Fibroblast of skin of abdomen (primary cell): ENCODE measurements at places on chromosomes 12 and 14.

DNA sequence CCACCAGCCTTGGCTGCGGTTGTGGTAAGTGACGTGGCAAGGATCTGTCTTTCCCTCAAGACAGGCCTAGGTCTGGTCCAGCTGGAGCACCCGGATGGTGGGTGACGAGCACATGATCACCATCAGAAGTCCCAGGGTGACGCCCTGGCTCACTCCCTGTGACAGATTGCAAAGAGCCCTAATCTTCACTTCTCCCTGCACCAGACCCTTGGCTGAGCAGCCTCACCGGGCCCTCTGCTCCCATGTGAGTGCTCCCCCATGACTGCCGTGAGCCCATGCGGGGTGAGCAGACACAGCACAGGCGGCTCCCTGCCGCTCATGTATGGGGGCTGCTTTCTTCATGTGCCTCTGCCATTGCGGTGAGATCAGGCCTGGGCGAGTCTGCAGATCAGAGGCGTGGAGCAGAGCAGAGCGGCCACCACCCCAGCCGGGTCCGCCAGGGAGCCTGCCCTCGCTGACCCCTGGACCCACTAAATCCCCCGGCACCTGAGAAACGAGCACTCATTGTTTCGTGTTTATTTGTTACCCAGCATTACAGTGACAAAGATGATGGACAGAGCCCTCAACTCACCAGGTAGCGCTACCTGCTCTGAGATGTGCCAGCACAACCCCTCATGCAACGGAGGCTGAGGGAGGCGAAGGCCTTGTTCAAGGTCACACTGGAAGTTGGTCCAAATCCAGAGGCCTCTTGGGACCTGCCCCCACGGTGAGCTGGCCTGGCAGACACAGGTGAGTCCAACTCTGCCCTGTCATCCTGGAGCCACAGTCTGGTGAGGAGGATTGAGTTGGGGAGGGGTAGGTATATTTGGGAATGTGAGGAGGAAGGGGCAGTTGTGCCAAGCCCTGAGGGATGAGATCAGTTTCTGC, 9.3 kb upstream of the DIO3 start:
- no peak for DNase-seq

DNA sequence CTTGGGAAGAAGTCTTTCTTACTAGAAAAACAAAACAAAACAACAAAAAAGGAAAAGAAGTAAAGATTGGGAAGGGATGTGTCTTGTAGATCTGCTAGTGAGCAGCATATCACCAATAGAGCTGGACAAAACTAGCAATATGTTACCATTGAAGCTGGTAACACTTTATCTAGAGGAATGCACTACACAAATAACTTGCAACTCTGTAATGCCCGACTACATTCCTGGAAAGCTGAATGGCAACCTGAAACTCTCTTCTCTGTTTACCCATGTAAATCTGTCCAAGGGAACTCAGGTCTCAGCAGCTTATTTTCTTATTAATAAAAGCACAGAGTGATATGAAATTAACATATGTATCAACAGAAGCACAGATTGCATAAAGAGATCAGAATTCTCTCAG, 624.4 kb downstream of the KCNH5 start:
- no peak for DNase-seq

DNA sequence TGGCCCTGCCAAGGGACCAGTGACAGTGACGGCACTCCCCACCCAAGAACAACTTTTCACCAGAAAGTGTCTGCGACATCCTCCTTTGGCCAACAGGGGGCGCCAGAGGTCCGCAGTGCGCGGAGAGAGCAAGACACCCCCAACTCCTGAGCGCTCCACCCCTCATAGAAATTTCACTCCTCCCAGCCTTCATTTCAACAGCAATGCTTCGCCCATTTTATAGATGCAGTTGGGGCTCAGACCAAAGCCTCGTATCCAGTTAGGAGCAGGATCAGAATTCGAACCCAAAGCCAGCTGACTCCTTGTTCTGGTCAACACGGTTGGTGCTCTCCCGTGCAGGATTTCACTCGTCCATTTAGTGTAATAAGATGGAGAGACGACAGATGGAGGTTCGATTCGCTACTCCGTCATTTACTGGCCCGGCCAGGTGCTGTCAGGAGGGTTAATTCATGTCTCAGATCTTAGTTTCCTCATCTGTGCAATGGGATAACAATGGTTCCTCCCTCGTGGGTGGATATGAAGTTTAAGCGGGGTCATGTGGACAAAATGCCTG, 2.4 kb upstream of the POP5 start:
- DNase-seq: peak; percentile 67

DNA sequence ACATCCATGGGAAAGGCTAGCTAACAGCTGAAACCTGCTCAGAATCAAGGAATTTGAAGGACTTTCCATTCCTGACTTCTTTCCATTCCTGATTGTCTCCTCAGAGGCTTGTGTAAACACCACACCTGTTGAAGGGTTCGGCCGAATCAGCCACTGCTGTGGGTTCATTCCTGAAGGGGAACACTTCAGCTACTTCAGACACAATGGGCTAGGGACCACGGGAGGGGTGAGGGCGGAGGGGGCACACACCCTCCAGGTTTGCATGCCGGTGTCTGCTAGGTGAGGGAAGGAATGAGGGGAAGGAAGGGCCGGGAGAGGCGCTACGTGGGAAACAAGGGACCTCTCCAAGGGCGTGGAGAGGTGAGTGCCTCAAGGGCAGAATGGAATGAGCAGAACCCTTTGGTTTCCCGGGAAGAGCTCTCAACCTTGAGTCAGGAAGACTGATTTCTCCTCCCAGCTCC, 1.3 kb downstream of the GPRC5A start:
- DNase-seq: no peak

GRCh38 chr14:36675581-36675980, 13.9 kb downstream of the PAX9 start:
- no peak for DNase-seq

DNA sequence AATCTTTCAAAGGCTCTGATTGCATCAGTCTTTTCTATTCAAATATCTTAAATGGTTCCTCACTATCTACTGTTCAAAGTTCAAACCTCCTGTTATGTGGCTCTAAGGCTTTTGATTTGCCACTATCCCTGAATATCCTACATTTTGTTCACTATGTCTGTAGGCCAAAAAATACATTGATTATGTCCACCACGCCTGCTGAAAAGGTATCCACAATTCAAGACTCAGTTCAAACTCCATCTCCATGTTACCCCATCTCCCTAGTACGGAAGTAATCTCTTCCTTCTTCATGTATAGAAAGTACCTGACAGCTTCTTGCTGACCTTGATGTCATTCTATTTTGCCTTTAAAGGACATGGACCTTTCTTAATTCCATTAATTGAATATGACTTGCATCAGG, 24.8 kb downstream of the TAOK3 start:
- DNase-seq: no peak

GRCh38 chr14:72907886-72908285, 14.0 kb upstream of the DPF3 start:
- DNase-seq: peak; percentile 83

GRCh38 chr14:38982837-38983236, 120.2 kb downstream of the SEC23A start:
- no peak for DNase-seq

- DNase-seq: no peak
Observed at GRCh38 chr12:110606253-110606611, 7.7 kb upstream of the TCTN1 start.

- DNase-seq: peak; percentile 96
Observed at GRCh38 chr12:30417697-30418231, 277.9 kb downstream of the IPO8 start.

- DNase-seq: no peak
Observed at GRCh38 chr14:30960216-30960615, 65.2 kb upstream of the AP4S1 start.

GRCh38 chr14:90777830-90778485, 38.3 kb downstream of the TTC7B start:
- no peak for DNase-seq

GRCh38 chr14:55353686-55354467, 57.8 kb downstream of the ATG14 start:
- no peak for DNase-seq

DNA sequence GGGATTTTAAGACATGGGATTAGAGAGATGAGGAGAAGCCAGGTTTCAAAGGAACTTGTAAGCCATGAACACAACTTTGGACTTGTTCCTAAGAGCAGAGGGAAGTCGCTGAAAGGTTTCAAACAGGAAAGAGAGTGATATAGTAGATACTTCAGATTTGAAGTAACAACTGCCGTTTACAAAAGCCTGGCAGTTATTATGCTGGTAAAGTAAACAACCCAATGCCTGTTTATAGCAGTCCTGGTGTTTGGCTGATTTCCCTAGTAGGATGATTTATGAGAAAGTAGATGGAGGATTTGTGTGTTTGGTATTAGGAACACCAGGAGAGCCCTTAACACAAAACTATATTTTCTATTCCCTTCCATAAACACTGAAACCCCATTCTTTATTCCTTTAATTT, 285.7 kb downstream of the RMST start:
- DNase-seq: no peak

DNA sequence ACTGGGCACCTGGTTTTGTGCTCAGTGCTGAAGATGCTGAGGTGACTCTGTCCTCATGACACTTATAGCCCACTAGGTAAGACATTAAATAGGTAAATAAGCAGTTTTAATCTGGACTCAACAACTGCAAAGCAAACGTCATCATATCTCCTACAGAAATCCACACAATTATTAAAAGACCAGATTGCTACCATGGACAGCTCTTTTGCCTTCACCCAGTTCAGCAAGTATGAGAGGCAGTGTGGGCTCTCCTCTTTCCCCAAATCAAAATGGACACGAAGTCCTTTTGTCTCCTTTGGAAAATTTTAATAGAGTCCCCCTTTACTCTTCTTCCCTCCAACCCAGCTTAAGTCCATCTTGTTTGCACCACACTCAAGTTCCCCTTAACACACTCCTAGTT, 171.1 kb downstream of the RPAP3 start:
- DNase-seq: peak; percentile 16

- no peak for DNase-seq
Observed at GRCh38 chr12:132619386-132620112, 973 bp downstream of the P2RX2 start.

DNA sequence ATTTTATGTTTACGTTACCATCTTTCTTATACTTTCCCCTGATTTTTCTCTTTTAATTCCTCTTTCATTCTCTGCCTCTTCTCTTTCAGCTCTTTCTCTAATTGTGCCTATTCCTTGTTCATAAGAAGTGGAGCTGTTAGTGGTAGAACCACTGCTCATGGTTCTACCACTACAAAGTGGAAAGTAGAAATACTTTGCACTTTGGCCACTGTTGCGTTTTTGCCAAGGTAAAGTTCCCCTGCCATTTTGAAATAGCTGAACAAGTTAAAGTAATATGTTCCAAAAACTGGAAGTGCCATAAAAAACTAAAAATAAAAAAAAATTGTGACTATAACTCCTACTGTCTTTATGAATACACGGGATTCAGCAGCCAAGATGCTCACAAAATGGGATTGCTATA, 130.6 kb downstream of the MON2 start:
- DNase-seq: no peak

DNA sequence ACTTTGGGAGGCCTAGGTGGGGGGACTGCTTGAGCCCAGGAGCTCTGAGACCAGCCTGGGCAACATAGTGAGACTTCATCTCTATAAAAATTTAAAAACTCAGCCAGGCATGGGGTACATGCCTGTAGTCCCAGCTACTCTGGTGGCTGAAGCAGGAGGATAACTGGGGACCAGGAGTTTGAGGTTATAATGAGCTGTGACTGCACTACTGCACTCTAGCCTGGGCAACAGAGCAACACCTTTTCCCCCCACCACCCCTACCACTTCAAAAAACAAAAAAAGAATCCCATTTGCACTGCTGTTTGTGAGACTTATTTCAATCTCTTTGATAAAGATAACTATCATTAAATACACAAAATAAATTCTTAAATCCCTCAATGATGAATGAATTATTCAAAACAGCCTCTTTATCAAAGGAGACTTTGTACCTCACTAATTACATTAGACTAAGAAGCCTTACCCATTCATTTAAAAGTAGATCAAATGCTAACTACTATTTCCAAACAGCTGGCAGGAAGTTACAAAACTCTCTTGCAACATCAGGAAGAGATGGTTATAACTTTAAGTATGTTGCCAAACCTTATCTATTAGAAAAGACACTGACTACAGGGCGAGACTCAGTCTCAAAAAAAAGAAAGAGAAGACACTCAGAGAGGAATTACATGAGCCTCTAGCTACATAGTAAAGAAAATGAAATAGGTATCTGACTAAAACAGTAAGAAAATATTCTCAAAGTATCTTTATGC, 14.7 kb downstream of the BLTP3B start:
- DNase-seq: peak; percentile 53

GRCh38 chr12:21568115-21568514, 36.5 kb downstream of the GYS2 start:
- no peak for DNase-seq

- no peak for DNase-seq
Observed at GRCh38 chr12:65938807-65939206, 114.5 kb downstream of the HMGA2 start.

DNA sequence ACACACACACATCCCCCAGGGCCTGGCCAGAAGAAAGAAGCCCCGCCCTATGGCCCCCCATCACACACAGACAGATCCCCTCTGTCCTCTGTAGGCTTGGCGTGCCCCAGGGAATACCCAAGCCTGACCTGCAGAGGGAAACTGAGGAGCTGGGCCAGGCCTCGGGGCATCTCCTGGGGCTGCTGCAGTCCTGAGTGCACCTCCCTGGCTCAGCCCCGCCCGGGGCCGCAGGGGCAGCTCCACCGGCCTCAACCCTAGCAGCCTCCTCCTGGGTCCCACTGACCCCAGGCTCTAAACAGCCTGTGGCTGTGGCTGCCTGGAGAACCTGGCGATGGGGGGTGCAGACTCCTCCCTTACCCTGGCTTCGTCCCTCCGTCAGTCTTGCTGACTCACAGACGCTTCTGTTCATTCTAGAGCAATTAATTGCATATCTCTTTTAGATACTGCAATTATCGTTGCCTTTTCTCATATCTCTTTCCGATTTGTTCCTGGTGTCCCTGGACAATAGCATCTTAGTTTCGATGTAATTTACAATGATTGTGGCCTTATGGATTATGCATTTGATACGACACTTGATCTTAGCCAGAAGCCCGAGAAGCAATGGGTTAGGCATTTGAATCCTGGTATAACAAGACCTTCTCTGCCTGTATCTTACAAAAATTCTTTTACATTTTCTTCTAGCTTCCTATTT, 45.8 kb upstream of the EIF5 start:
- no peak for DNase-seq

DNA sequence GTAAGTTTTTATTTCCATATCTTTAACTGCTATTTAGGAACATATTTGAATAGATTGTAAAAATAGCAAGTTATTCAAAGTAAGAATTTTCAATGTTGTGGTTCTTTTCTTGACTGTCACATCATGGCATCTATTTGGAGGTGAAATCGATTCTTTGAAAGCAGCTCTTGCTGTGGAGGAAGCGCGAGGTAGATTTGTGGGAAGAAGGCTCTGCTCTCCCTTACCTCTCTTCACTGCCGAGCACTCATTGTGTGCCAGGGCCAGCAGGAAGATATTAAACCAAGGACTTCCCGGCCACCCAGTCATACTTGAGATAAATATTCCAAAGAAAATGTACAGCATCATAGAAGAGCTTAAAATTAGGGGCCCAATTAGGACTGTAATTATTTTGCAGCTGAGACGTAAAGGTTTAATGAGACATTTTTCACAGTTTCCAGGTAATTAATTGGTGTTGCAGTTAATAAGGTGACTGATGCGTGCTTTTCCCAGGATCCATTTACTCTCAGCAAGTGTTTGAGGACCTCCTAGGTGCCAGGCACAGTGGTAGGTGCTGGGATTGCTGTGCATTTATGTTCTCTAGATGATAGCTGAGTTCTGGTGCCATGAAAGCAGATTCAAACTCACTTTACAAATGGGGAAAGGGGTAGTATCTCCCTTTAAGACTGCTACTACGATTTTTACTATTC, 89.2 kb upstream of the DYNC1H1 start:
- DNase-seq: no peak
